Stimulated activated CD8-positive, alpha-beta memory T cell treated with anti-CD3 and anti-CD28 coated beads, Interleukin-2, amount 100 ng/mL, for 1 hour (primary cell): ENCODE measurements at places on chromosomes 16 and 17.
A peak's percentile ranks its signal among the peaks of the same experiment; 100 is the strongest.

- no peak for DNase-seq
Measured at GRCh38 chr17:56737421-56738161, 96.1 kb downstream of the C17orf67 start.

GRCh38 chr16:1488054-1488601, 616 bp downstream of the PTX4 start:
- DNase-seq: no peak

DNA sequence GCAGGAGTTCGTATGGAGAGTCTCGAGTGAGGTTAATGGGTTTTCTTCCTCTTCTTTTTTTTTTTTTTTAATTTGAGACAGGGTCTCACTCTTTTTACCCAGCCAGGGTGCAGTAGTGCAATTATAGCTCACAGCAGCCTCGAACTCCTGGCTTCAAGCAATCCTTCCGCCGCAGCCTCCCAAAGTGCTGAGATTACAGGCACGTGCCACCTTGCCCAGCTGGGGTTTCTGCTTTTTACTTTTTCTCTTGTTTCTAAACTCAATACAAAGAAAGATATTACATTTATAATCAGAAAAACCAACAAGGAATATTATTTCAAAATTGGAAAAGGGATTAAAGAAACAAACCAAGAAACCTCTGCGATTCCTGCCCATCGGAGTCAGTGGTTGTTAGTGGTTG, 175.9 kb downstream of the SEC14L1 start:
- no peak for DNase-seq

DNA sequence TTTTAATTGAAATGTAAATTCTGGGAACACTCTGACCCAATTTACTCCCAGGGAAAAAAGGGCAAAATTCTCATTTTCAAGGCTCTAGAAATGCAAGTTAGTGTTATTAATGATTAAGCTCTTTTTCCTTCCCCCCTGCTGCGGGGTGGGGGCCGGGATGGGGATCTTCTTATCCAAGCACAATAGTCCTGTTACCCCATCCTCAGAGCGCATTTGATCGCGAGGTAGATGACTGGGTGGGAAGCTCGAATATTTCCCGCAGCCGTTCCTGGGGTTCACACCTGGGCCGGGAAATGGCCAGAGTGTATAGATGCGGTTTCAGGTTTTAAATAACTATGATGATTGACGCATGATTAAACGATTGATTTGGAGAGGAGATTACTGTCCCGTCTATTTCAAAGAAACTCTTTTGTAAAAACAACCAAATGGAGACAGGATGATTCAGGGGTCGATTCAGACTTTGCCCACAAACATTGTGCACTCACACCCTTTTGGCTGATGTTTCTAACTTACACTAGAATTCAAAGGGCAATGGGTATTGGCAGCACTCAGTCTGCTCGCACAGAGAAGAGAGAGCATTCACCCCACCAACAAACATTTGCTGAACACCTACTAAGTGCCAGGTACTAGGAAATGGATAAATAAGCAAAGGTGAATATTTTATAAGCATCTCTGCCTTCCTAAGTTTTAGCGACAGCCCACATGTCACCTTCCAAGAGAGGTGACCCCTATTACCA, 55.0 kb downstream of the SALL1 start:
- DNase-seq: no peak

- no peak for DNase-seq
Measured at GRCh38 chr17:50192144-50192617, 9.2 kb downstream of the COL1A1 start.

DNA sequence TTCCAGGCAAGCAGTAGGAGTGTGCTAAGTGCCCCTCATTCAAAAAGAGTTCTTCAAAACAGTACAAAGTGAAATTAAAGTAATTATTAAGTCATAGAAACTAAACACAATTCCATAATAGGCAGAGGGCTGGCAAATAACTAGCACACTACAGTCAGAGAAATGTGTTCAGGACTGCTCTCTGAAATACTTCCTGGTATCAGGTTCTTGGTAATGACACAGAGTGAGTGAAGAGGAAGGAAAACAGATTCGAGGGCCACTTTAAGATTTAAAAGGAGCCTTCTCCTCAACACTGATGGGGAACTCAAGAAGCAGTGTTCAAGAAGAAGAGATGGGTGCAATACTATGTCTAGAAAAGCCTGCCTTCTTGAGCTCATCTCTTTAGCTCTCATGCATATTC, 139.2 kb downstream of the TOX3 start:
- no peak for DNase-seq

DNA sequence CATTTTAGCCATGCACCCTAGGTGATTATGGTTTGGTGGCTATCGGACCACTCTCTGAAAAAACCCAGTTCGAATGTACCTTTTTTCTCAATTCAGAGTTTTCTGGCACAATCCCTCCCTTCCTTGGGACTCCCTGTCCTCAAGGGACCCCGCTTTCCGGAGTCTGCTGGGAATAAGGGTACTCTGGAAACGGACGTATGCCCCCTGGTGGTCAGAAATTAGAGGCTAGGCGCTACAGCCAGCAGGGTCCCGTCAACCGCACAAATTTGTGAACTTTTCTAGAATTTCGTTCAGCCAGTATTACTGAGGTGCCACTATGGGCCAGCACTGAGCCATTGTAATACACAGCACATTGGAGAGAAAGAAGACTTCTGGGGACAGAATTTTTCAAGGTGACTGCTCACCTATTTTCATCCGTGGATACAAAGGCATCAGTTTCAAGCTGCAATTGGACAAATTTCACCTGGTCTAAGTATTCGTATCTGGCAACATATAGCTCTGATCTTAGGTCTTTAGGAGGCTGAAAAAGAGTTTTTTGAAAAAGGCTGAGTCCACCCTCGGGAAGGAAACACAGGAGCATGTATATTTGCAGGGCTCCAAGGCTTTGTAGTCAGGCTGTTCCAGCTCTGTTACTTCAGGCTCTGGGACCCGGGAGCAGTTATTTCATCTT, 27.1 kb upstream of the CRYBA1 start:
- DNase-seq: peak; percentile 48

DNA sequence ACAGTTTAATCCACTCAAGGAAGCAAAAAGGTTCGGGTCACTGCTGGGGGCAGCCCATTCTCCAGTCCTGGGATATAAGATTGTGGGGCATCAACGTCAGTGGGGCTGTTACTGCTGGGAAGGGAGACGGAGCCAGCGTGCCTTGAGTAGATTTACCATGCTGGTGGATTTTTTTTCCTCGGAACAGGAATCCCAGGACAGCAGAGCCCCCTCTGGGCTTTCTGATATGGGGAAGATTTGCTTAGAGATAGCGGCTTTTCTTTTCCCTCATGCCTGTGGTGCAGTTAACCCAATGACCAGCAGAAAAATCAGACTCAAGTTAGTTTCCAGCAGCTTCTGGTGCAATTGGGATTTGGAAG, 35.4 kb downstream of the WSCD1 start:
- no peak for DNase-seq

DNA sequence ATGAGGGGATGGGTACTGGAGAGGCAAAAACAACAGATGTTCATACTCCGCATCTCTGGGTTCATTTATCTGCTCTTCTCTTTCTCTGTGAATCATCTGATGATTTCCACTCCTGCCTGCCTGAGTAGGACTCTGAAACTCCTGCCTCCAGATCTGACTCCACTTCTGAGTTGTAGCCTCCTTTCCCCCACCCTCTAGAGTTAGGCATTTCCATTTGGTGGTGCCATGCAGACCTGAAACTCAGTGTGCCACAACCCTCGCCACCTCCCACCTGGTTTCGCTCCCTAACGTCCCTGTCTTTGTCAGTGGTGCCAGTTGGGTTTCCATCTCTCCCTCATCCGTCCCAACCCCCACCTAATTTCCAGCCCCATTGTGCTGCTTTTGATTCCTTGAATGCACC, 126.2 kb downstream of the PRKCB start:
- DNase-seq: no peak

GRCh38 chr16:4232541-4233386, 9.1 kb downstream of the SRL start:
- DNase-seq: no peak

DNA sequence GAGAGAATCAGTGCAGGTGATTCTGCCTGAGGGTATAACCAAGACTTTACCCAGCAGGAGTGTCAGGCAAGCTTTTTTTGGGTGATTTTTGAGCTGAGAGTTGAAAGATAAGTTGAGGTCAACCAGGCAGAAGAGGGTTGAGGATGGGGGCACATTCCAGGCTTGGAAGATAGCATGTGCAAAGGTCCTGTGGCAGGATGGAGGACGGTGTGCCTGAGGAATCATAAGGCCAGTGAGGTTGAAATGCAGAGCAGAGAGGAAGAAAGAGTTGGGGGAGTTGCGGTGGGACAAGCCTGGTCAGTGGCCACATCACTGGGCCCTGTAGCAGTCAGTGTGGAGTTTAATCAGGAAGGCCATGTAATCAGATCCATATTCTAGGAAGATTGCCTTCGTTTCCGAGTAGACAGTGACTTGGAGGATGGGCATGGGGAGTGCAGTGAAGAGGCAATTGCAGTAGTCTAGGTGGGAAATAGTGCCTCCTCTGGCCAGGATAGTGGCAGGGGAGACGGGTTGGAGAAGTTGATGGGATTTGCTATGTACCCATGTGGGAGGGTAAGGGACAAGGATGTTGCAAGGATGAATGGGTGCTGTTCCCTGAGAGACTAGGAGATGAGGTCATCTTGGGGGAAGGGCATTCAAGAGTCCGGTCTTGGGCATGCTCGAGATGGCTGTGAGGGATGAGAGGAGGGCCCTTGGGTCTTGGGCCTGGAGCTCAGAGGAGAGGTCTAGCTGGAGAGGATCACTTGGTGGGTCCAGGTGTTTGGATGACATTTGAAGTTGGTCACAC, 3.9 kb downstream of the PLEKHG4 start:
- no peak for DNase-seq

- no peak for DNase-seq
Measured at GRCh38 chr16:79651363-79651762, 50.8 kb upstream of the MAF start.

GRCh38 chr16:59634951-59635350, 900.8 kb upstream of the GOT2 start:
- no peak for DNase-seq
